ENCODE measurements at places on chromosomes 6 and 20.

- DNase-seq: no peak
Measured at GRCh38 chr20:46702447-46703203, 6.8 kb upstream of the SLC2A10 start.

GRCh38 chr6:20463396-20463795 is 61.7 kb downstream of the E2F3 start:
- no peak for DNase-seq

- DNase-seq: no peak
Measured at GRCh38 chr20:23048283-23049200, 930 bp downstream of the THBD start.

DNA sequence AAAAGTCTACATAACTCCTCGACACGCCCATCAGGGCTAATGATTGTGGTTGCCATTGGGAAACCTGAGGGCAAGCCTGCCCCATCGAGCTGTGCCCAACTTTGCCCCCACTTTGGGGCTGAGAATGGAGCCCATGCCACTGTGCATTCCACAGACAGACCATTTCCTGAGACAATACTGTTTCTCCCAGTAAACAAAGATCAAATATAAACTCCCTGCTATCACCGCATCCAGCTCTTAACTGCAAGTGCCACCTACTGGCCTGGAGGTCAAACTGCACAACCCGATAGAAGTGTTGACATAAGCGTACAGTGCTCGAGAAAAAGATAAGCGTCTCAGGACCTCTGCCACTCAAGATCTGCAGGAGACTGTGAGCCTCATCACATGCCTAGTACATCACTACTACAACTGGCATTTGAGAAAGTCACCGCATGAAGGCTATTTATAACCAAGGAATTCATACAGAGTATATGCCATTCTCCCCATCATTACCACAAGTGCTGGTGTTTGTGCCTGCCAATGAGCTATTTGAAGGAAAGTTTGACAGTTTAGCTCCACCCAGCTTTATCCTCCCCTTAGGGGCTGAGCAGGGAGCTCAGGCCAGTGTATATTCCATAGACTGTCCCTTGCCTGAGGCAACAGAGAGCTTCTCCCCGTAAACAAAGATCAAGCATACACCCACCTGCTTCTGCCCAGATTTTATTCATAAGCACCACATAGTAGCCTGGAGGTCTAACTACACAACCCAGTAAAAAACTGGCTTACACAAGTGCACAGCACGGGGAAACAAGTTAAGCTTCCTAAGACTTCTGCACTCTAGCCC is 4.5 kb upstream of the DEFB126 start:
- DNase-seq: no peak

GRCh38 chr20:10061641-10062040 is 26.9 kb downstream of the ANKEF1 start:
- no peak for DNase-seq

GRCh38 chr6:106206905-106207304 is 118.7 kb downstream of the ATG5 start:
- no peak for DNase-seq

DNA sequence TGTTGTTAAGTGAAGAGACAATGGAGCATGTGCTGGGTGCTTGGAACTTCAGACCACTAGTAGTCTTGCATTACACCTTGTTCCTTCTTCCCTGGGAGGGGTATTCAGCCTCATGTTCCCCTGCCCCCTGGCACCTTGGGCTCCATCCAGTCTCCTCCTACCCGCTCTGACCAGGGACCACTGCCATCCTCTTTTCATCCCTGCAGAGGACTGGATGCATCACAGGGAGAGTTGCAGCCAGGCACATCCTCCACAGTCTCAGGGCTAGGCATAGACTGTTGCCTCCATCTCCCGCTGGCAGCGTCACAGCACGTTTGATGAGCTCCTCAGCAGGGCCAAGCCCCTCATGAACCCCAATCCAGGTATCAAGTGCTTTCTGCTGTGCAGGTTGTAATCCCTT is 1.3 kb upstream of the TAAR8 start:
- no peak for DNase-seq

GRCh38 chr6:166168616-166169548 is 1.2 kb upstream of the TBXT start:
- no peak for DNase-seq

DNA sequence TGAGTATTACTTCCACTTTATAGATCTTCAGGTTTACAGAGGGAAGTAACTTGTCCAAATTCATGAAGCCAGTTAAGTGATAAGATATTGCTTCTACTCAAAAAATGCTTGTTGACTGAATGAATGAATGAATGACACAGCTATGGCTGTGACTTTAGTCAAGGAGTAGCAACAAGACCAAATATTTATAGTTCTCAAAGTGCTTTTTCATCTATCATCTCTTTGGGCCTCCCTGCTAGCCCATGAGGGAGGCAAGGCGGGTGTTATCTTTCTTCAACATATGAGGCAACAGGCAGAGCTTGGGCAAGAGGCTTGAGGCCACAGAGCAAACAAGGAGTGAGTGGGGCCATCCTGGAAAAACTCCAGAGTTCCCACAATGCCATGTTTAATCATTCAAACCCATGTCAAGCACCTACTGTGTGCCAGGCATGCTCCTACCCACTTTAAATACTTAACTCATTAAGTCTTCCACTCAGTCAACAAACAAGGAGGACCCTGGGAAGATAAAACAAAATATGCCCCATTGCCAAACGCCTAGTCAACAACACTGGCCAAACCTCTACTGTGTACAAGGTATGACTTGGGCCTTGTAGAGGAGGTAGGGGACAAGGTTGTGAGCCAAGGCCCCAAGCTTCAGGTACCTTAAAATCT is 15.9 kb downstream of the BCL2L1 start:
- no peak for DNase-seq

DNA sequence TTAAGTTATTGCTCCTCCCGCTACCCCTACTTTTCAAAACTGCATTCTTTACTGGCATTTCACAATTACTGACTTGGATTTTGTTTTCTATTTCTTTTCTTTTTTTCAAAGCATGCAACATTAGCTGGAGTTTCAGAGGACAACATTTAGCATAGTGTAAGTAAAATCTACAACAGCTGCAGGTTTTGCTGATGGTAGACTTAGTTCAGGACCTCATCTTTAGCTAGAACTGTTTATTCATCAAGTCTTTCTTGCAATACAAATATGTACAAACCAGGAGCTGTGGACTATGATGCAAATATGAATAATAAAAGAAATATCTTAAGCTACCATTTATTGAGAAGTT is 728 bp upstream of the CEP162 start:
- DNase-seq: no peak

DNA sequence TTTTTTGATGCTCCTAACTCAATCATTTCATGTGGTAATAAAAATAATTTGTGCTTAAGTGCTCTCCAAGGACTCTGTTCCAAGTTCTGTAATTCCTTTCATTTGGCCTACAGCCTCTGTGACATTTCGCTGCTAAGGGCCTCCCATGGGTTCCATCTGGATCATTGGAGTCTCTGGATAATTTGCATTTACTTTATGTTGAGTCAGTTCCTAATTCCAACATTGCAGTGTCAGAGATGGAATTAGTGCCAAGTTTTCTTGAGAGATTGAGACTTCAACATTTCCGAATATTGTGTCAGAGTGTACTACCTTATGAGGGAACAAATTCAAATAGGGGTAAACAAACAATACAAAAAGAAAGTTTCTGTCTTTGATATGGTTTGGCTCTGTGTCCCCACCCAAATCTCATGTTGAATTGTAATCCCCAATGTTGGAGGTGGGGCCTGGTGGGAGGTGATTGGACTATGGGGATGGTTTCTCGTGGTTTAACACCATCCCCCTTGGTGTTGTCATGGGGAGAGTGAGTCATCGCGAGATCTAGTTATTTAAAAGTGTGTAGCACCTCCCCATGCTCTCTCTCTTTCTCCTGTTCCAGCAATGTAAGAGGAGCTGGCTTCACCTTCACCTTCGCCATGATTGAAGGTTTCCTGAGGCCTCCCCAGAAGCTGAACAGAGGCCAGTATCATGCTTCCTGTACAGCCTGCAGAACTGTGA is 244.1 kb upstream of the TBX18 start:
- no peak for DNase-seq

- DNase-seq: no peak
Measured at GRCh38 chr6:89281779-89282246, 33.3 kb downstream of the GABRR2 start.

Data from stimulated activated CD4-positive, alpha-beta T cell treated with anti-CD3 and anti-CD28 coated beads, Interleukin-1b, Interleukin-23, amount 100 ng/mL, for 24 hours (primary cell).